ENCODE measurements at places on chromosomes 3 and 15.

DNA sequence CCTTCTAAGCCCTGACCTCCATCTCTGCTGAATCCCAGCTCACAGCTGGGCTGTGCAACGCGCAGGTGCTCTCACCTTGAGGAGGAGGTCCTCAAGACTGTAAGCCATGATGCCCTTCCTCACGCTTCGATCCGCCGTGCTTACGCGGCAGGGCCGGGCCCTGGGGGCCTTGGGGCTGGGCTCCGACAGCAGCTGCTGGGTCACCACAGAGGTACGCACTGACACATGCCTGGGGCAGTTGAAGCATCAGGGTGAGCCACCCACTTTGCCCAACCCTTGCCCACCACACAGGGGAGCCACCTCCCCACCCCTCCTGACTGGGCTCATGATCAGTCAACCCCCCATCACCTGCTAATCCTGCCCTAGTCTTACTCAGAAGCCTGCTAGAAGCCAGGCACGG, 3.1 kb downstream of the CIDEC start:
- H3K36me3 ChIP-seq = no peaks in the 10 kb centered on the region
- H3K27ac ChIP-seq = no peak overlapping the region
- H3K4me1 ChIP-seq = no peaks in the 10 kb centered on the region
- no peak overlapping the region for H3K4me3 ChIP-seq
- DNase-seq = no peak

DNA sequence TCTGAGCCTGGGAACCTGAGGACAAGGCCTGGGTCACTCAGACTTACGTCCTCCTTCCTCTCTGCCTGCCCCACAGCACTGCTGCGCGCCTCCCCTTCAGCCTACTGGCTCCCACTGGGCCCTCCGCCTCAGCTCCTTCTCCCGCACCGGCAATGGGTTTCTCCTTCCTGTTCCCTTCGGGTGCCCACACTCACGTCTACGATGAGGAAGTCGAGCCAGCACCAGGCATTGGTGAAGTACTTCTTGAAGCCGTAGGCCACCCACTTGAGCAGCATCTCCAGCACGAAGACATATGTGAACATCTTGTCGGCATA, 70.0 kb downstream of the EXOG start:
- DNase-seq = no peak
- H3K4me3 ChIP-seq = no peak overlapping the region
- no peaks in the 10 kb centered on the region for H3K27me3 ChIP-seq
- H3K27ac ChIP-seq = no peak overlapping the region

GRCh38 chr3:72821161-72821781, 27.0 kb downstream of the SHQ1 start:
- DNase-seq = no peak
- peaks cover 5% of the 10 kb centered on the region for H3K36me3 ChIP-seq
- H3K4me3 ChIP-seq = no peak overlapping the region
- no peaks in the 10 kb centered on the region for H3K4me1 ChIP-seq

- peak; percentile 31 for DNase-seq
- no peak overlapping the region for H3K27ac ChIP-seq
- peaks cover 3% of the 10 kb centered on the region for H3K4me1 ChIP-seq
- peaks cover 1% of the 10 kb centered on the region for H3K36me3 ChIP-seq
- H3K27me3 ChIP-seq = no peaks in the 10 kb centered on the region
Measured at GRCh38 chr15:57537072-57537471, 54.6 kb upstream of the MYZAP start.

- no peak for DNase-seq
- H3K27me3 ChIP-seq = no peaks in the 10 kb centered on the region
- no peaks in the 10 kb centered on the region for H3K36me3 ChIP-seq
Measured at GRCh38 chr3:127197300-127198189, 4.6 kb downstream of the PRR23E start.

DNA sequence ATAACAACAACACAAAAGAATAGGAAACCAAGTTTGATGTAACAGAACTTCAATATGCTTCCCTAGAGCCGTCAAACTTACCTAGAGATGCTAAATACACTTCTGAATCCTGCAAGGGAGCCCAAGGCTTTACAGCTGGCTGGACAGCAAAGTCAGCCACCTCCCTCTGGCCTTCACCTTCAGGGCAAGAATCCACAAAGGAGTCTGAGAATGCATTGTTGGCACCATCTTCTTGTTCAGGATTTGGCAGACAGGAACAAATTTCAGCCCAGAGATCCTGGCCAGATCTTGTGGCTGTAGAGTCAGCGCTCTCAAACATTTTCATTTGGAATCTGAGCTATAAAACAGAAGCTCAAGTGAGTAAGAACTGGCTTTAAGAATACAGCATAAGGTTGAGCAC, 2.2 kb downstream of the CCDC32 start:
- H3K27ac ChIP-seq = no peak overlapping the region
- no peaks in the 10 kb centered on the region for H3K27me3 ChIP-seq
- no peak for DNase-seq
- H3K36me3 ChIP-seq = peaks cover 10% of the 10 kb centered on the region
- no peak overlapping the region for H3K4me3 ChIP-seq

DNA sequence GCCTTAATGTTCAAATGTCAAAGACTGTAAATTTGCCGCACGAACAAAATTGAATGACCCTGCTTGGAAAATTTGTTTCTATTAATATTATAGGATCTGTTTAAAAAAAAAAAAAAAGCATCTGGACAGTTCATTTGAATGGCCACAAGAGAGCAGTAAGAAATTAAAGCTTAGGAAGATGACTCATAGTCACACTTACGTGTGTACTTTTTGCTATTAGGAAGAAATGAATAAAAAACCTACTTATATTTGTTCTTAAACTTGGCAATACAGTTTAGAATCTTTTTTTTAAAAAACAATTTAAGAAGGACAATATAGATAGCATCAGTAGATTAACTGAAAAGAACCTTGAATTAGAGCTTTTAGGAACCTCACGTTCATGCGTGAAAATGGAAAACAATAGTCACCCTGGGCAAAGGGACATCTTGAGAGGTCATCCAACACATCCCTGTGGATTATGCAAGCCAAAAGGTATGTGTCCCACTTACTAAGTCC, 621.8 kb downstream of the MECOM start:
- H3K4me1 ChIP-seq = no peaks in the 10 kb centered on the region
- DNase-seq = no peak
- no peaks in the 10 kb centered on the region for H3K27me3 ChIP-seq
- no peaks in the 10 kb centered on the region for H3K36me3 ChIP-seq

GRCh38 chr3:19907523-19907922, 26.5 kb downstream of the EFHB start:
- no peak for DNase-seq
- H3K4me3 ChIP-seq = no peak overlapping the region
- no peak overlapping the region for H3K27ac ChIP-seq
- no peaks in the 10 kb centered on the region for H3K27me3 ChIP-seq
- no peaks in the 10 kb centered on the region for H3K4me1 ChIP-seq
- H3K36me3 ChIP-seq = no peaks in the 10 kb centered on the region

DNA sequence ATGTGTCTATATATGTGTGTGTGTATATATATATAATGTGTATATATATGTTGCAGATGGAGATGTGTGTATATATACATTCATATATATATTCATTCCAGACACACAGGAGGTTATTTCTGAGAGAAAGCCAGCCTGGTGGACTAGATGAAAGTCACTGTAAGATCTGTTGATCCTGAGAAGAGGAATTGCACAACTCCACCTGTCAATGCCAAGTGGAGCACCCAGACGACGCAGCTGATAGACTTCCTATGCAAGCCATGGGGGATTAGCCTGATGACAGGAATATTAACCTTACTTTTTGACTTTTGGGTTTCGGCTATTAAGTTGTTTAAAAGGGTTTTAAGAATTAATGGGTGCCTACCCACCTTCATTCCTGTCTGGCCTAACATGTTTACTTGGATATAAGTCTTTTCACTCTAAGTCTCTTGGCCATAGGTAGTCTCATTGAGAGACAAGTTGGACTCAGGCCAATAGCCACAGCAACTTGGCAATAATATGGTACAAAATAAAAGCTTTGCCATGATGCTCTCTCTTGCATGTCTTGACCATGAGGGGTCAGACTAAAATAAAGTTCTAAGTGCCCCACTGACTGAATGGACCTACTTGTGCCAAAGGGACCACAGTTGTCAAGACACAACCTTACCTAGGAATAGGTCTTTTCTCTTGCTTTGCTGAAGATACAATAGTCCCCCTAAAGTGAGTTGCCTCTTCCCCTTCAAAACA, 35.9 kb upstream of the GOLGA6L2 start:
- H3K27ac ChIP-seq = no peak overlapping the region
- no peak overlapping the region for H3K4me3 ChIP-seq
- no peaks in the 10 kb centered on the region for H3K27me3 ChIP-seq
- no peaks in the 10 kb centered on the region for H3K36me3 ChIP-seq
